ENCODE measurements at places on chromosomes 7 and 10.

GRCh38 chr7:100679927-100680575, 6.5 kb downstream of the GNB2 start:
- no peak for DNase-seq

DNA sequence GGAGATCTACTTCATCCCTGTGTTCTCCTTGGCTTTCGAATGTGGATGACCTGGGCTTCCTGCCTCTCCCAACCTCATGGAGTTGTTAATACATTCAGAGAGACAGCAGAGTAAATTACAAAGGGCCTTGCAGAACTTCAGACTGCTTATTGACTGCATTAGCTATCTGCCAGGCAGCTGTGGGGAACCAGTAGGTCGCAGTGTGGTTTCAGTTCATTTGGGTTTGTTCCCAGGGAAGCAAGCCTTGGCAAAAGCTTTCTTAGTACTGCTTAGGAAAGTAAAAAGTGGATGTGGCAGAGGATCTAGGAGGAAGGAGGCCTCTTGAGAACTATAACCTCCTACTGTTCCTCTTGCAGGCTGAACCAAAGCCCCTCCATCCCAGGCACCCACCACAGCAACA, 9.2 kb downstream of the NPFFR1 start:
- peak; percentile 57 for DNase-seq

GRCh38 chr7:140060788-140061606, 1.8 kb downstream of the PARP12 start:
- peak; percentile 81 for DNase-seq

DNA sequence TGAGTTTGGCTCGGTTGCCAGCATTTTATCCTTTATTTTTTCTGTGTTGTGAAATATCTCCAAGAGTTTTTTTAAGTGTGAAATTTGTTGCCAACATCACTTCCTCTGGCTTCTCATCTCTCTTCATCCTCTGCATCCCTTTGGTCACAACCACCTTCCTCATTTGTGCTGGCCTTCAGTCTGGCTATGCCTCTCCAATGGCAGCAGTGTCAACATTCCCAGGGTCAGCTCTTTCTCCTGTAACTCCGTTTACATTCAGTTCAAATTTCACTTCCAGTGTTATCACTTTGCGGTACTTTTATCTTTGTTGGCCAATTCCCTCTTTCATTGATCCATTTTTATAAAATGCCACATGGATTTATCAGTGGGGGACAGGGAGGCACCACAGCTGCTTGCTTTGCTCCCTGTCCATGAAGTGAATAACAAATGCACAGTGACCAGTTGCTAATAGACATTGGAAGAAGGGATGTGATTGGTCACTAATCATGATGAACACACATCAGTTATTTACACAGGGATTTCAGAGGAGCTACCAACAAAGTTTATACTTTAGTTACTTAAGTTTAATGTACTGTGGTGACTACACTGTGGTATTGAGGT, 311.4 kb upstream of the LRGUK start:
- DNase-seq: no peak

- DNase-seq: peak; percentile 86
Observed at GRCh38 chr10:102395400-102396316, at the start of gene NFKB2. Gene NFKB2, plus strand, starts transcription at chr10:102395705. Its CDS starts 255 bp downstream, at chr10:102395960.

DNA sequence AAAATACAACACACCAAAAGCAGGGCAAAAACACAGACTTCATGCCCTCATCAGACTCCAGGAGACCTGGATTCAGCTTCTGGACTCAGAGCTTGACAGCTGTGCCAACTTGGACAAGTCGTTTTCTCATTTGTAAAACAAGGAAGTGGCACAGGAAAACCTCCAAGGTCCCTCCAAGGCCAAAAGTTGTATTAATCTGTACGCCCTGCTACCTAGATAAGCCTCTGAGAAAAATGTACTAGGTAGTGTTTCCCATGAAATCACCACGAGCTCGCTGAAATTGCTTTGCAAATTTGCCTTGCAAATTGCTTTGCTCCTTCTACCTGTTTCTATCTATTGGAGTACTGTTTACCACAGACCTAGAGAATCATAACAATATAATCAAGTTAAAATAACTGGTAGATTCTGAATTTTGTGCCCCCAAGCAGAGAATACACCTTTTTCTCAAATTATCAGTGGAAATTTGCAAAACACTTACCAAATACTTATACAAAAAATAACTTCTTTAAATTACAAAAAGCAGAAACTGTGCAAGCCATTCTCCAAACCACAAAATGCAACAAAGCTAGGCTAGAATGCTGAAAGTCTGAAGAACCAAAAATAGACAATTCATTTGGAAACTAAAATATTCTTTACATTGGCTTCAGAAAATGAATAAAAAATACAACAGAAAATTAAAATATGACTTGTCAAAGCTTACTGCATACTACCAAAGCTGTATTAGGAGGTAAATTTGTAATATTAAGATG, 158.1 kb upstream of the CHST15 start:
- no peak for DNase-seq

GRCh38 chr7:93461350-93461749, 113.2 kb downstream of the CALCR start:
- peak; percentile 9 for DNase-seq

DNA sequence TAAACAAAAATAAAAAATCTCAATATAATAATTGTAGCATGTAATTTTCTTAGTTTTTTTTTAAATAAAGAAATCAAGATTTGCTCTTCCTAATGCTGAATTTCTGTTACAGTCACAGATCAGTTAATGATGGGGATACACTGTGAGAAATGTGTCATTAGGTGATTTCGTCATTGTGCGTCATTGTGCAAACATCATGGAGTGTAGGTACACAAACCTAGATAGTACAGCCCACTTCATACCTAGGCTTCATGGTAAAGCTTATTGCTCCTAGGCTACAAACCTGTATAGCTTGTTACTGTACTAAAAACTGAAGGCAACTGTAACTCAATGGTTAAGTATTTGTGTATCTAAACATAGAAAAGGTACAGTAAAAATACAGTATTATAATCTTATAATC, 74.4 kb upstream of the LSM8 start:
- no peak for DNase-seq

GRCh38 chr7:83105063-83105462, 57.6 kb downstream of the PCLO start:
- no peak for DNase-seq

GRCh38 chr7:28168393-28169158, 12.0 kb downstream of the JAZF1 start:
- no peak for DNase-seq

- DNase-seq: no peak
Observed at GRCh38 chr7:14024406-14024805, 34.9 kb upstream of the ETV1 start.

- peak; percentile 44 for DNase-seq
Observed at GRCh38 chr7:1665549-1666316, 4.3 kb upstream of the ELFN1 start.

DNA sequence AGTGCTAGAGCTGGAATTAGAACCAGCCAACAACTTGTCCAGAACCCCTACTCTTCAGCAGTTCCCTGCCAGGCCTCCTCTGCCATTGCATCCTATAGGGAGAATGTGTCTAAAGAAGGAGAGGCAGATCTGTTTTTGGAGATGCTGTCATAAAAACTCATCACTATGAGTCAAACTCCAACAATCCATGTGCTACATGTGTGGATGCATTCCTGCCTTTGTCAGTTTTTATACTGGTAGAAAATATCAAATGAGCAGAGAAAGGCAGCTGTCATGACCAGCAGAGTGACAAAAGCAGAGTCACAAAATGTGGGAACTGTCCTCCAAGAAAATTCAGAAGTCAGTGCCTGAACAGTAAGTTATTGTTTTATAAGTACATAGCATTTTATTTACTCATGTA, 93.0 kb downstream of the ABLIM1 start:
- DNase-seq: no peak

DNA sequence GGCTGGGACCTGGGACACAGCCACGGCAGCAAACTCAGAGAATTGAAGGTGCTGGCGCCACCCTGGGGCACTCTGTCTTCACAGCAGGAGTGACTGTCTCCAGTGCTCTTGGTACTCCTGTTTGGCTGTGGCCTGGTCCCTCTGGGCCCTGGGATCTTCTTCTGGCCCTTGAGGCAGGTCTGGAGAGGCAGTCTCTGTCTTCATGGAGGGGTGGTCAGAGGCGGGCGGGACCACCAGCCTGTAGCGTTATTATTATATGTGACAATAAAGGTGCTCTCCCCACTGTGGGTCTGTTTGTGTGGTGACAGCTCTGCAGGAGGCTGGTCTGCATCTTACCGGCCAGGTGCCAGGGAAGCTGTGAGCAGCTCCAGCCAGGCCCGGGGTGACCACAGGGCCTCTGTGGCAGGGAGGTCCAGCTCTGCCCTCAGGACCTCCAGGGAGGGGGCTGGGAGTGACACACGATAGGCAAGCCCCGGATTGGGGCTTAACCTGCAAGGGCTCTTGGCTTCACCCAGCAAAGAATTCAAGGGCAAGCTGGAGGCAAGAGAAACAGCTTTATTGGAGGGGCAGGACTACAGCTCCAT, 70.3 kb downstream of the MYL10 start:
- DNase-seq: peak; percentile 47

DNA sequence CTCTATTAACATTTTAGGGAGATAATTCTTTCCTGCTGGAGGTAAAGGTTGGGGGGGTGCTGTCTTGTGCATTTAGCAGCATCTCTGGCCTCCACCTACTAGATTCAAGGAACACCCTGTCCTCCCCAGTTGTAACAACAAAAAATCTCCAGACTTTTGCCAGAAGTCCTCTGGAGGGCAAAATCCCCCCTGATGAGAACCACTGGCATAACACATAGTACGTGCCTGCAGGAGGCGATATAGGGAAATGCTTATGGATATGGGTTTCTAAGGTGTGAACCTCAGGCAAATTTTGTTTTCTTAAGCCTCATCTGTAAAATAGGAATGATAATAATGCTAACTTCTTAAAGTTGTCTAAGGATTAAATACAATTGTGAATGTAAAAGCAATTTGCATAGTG, 2.9 kb upstream of the OSBPL3 start:
- no peak for DNase-seq

DNA sequence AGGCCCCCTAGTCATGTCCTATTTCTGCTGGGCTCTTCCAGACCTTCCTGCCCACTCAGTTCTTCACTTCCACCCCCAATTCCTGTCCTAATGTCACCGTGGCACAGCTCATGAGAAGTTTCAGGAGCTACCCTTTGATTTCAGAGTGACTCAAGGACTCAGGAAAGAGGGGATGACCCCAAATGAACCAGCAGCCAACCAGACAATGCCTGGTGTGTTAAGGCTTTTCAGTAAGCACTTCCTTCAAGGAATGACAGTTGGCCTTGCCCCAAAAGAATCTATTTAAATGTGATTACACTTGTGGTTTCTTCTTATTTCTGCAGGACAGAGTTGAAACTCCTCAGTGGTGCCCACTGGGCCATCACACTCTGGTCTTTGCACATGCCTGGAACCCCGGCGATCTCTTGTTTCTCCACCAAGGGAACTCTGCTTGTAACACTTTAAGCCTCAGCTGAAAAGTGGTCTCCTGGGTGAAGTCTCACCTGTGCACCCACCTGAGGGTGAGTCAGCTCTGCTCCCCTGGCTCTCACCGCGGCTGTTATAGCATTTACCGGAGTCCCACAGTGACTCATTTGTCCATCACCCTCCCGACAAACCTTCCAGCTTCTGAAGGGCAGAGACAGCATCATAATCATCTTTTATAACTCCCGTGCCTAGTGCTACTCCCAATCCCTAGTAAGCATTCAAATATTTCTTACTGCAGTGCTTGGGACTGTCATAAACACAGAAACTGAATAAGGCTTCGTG, 123.0 kb upstream of the SVIL start:
- DNase-seq: no peak

GRCh38 chr10:71436268-71437125, 39.8 kb downstream of the CDH23 start:
- DNase-seq: no peak

GRCh38 chr10:45380903-45381620, 7.0 kb downstream of the ALOX5 start:
- no peak for DNase-seq

DNA sequence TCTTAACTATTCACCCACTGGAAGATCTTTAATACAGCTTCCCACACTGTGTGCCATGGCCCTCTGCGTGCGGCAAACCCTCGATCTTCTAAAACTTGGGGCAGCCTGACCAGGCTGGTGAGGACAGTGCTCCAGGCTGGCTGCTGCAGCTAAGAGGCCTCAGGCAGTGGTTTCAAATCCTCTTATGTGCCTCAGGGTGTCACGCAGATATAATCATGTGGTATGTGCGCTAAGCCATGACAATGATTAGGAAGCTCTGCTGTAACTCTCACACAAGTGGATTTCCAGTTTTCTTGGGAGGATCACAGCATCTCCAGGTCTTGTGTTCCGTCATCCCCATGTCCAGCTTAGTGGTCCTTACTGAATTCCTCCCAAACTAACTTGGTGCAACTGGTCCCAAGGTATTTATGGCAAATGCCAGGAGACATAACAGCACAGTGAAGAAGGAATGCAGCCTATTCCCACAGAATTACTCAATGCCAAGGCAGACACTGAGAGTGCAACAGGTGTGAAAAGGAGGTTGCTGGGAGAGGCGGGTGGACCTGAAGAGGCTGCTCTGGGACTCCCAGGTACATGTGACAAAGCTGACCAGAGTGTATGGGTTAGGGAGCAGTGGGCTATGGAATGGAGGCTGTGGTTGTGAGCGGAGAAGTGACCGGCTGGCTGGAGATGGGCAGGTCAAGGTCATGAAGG, 2.3 kb downstream of the HPS1 start:
- no peak for DNase-seq

DNA sequence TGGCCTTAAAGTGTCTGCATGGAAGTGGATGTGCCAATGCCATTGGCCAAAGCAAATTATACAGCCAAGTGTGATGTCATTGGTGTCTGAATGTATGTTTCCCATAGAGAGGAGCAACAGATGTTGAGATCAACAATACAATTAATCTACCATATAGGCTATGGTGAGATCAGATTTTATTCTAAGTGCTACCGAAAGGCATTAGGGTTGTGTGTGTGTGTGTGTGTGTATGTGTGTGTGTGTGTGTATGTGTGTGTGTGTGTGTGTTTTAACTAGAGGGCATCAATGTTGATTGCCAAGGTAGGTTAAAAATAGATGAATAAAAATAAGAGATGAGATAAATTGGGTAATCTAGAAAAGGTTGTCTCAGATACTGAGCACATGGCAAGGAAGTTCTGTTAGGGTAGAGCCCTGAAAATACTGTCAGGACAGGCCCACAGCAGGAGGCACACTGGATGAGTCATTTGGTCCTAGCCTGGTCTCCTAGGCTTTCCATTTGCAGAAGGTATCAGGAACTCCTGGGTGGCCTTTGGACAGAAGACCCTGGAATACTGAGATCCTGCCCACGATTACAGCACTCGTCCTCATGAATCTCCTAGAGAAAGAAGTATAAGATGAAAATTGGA, 446.0 kb upstream of the PODXL start:
- DNase-seq: no peak

DNA sequence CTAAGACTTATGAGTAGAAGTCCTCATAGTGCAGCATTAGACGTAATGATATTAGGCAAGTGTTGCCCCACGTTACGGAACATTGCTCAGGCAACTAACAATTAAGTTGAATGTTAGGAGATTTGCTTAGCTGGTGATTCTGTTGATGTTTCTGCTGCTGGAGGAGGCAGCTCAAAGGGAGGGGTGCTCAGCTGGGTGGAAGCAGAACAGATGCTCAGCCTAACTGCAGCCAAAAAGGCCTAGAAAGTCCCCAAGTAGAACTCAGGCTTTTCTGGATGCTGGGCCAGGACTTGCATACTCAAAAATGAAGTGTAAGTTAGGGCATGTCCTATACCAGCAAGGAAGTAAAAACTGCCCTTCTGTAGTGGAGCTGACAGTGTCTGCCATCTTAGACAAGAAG, 201.4 kb downstream of the ADRA2A start:
- no peak for DNase-seq

- peak; percentile 25 for DNase-seq
Observed at GRCh38 chr7:50068850-50069551, 24.0 kb downstream of the ZPBP start.

Data from RPMI8226 (cell line).